ENCODE measurements at places on chromosomes 16 and 17.

DNA sequence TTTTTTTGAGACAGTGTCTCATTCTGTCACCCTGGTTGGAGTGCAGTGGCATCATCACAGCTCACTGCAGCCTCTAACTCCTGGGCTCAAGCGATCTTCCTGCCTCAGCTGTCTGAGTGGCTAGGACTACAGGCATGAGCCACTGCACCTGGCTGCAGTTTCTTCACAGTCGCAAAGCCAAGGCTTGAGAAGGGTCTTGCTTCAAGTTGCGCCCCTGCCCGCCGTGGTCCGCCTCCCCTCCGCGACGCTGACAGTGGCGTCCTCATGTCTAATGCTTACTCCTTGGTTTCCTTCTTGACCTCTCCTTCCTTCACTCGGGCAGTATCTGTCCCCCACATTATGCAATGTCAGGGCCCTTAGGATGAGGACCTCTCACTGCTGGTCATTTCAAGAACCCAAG is 112.7 kb downstream of the ADCY9 start:
- no peak for DNase-seq

GRCh38 chr17:69506489-69506888 is 92.0 kb downstream of the MAP2K6 start:
- DNase-seq: no peak

- DNase-seq: no peak
These were observed 123.6 kb downstream of the MRTFB start for GRCh38 chr16:14194721-14195120.

DNA sequence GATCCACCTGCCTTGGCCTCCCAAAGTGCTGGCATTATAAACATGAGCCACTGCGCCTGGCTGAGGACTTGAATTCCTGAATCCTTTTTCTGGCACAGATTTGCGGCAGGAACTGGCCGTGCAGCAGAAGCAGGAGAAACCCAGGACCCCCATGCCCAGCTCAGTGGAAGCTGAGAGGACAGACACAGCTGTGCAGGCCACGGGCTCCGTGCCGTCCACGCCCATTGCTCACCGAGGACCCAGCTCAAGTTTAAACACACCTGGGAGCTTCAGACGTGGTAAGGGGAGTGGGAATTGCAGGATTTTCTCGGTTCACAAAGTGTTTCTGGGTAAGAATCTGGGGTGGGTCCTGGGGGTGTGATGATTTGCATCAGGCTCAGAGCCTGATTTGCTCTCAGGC is 41.0 kb downstream of the NDE1 start:
- no peak for DNase-seq

GRCh38 chr16:31453255-31454204 is 5.8 kb upstream of the ARMC5 start:
- no peak for DNase-seq

- no peak for DNase-seq
These were observed 48.3 kb downstream of the C17orf67 start for GRCh38 chr17:56785405-56785804.

DNA sequence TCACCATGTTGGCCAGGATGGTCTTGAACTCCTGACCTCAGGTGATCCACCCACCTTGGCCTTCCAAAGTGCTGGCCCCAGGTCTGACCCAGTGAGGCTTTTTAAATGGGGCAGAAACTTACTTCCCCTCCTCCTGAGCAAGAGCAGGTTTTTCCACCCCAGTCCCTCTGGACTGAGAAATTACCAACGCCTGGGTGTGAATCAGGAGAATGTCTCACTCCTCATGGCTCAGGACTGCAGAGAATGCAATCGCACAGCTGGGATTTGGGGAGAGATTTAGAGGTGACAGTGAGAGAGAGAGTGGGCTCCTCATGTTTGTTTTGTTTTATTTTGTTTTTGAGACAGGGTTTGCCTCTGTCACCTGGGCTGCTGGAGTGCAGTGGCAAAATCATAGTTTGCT is 203.6 kb downstream of the RAB11FIP4 start:
- DNase-seq: no peak

DNA sequence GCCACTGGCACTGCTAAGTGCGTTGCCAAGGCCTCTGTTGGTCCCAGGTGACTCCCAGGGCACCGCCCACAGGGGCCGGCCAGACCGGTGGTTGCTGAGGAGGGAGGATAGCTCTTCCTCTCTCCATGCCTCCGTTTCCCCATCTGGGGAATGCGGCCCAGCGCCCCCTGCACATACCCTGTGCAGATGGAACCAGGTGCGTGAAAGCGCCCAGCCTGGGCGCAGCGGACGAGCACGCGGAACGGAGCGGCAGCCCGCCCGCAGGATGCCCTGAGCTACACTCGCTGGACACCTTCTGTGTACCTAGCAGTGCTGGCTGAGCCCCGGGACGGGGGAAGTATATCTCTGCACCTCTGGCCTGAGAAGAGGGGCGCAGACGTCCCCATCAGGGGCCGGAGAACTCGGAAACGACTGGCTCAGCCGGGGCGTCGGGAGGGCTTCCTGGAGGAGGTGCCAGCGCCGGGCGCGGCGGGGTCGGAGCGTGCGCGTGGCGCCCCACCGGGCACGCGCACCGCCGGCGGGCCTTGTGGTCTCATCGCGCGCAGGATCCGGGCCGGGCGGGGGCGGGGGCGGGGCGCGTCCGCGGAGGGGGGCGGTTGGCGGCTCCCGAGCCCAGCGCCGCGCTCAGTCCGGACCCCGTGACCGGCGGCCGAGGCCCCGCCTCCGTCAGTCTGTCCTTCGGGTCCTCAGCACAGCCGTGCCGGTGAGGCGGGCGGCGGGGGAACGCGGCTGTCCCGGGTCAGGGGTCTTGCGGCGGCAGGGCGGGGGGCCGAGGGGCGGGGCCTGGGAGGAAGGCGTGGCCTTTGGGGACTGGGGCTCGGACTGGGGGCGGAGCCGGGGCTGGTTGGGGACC is at the start of the genes CCDC78 and HAGHL:
Gene CCDC78, minus strand, starts transcription at position 6 of the 853 bp plus-strand sequence. CDS start 76 bp downstream, outside the sequence.
Gene HAGHL, plus strand, starts transcription at position 669 of the 853 bp plus-strand sequence. CDS start 404 bp downstream, outside the sequence.
- DNase-seq: peak; percentile 65

- DNase-seq: no peak
These were observed 12.7 kb upstream of the ZG16 start for GRCh38 chr16:29765167-29766032.

DNA sequence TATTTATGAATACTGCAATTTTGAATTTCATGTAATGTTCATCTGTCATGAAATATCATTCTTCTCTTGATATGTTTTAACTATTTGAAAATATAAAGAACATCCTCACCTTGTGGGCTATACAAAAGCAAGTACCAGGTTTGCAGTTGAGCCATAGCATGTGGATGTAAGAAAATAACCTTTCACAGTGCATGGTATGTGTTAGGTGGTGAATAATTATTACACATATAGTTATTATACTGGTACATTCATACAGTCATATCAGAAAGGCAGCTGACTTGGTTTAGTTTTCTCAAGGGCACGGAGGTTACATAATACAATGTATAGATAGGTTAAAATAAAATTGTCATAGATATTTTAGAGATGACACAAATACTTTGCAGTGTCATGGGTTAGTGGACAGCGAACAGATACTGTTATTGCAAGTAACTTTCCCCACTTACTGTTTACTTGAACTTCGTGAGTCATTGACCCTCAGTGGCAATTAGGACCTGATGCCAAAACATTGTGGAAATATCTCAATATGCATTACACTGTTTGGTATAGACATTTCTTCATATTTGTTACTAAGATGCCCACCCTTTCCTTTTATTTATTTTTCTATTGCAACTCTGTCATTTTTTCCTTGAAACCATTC is 445.4 kb upstream of the GOT2 start:
- DNase-seq: no peak

- DNase-seq: no peak
These were observed 33.3 kb upstream of the USP43 start for GRCh38 chr17:9612006-9612405.

DNA sequence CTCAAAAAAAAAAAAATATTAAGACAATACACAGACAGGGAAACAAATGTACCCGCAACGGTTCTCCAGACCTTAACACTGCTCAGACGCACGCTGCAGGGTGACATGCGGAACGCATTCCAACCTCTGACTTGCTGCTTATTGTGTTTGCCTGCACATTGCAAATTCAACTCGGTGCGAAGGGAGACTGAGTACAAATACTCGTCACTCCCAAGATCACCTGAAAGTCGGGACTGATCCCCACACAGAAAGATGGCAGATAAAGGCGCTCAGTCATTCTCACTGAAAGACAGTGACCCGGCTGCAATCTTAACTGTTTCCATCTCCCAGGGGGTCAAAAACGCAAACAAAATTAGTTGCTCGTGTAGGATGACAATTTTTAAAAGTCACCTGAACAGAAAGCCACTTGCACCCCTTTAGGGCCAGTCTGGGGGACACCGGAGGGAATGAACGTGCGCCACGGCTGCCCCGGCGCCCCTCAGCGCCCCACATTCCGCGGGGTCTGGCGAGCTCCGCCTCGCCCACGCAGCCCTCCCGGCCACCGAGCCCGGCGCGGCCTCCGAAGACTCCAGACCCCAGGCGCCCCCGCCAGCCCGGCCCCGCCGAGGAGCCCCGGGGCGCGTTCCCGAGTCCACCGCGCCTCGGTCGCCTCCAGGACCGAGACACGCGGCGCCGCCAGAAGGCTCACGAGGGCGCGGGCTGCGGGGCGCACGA is 589 bp downstream of the CLCN7 start:
- no peak for DNase-seq

DNA sequence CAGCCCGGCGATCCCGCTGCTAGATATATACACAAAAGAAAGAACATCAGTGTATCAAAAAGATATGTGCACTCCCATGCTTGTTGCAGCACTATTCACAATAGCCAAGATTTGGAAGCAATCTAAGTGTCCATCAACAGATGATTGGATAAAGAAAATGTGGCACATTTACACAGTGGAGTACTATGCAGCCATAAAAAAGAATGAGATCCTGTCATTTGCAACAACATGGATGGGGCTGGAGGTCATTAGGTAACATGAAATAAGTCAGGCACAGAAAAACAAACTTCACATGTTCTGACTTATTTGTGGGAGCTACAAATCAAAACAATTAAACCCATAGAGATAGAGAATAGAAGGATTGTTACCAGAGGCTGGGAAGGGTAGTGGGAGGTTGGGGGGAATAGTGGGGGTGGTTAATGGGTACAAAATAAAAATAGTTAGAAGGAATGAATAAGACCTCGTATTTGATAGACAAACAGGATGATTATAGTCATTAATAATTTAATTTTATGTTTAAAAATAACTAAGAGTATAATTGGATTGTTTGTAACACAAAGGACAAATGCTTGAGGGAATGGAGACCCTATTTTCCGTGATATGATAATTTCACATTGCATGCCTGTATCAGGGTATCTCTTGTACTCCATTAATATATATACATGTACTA is 176.7 kb upstream of the NOG start:
- DNase-seq: no peak

- DNase-seq: no peak
These were observed 26.4 kb upstream of the SPNS2 start for GRCh38 chr17:4472286-4472685.

- DNase-seq: no peak
These were observed 88.2 kb upstream of the FA2H start for GRCh38 chr16:74862743-74863244.

DNA sequence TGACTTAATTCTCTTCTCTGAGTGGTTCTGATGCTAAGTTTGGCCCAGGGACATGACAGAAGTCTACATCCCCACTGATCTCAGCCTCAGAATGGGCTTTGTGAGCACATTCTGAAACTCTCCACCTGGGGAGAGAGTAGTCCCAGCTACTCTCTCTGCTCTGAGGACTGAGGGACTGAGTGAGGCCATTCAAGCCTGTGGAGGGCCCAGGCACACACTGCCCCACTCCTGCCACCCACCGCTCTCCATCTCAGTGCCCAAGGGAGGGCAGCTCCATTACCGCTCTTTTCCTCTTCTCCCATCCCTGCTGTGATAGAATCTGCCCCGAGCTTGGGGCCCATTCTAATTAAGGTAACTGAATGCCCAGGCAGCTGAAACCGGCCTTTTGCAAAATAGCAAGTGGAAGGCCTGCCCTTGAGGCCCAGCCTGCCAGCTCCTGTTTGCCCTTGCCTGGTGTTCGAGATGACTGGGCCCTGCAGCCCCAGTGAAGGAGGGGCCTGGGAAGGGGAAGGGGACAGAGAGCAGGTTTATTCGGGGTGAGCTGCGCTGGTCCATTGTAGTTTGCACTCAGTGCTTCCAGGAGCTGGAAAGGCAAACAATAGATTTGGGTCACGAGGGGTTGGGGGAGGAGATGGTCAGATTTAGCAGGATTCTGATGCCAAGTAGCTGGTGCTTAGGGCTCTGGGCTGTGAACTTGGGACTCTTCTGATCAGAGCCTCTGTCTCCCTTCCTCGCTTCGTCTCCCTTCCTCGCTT is 76.2 kb downstream of the RAB11FIP4 start:
- DNase-seq: no peak

GRCh38 chr17:71765437-71765836 is 355.4 kb upstream of the SOX9 start:
- DNase-seq: no peak

- no peak for DNase-seq
These were observed 1.1 kb downstream of the KDM8 start for GRCh38 chr16:27204312-27204915.

GRCh38 chr17:68973098-68973846 is 18.1 kb upstream of the ABCA8 start:
- no peak for DNase-seq

- DNase-seq: no peak
These were observed 108.8 kb upstream of the CORO6 start for GRCh38 chr17:29731589-29731929.

GRCh38 chr16:72442385-72443158 is 270.6 kb upstream of the PMFBP1 start:
- DNase-seq: no peak

DNA sequence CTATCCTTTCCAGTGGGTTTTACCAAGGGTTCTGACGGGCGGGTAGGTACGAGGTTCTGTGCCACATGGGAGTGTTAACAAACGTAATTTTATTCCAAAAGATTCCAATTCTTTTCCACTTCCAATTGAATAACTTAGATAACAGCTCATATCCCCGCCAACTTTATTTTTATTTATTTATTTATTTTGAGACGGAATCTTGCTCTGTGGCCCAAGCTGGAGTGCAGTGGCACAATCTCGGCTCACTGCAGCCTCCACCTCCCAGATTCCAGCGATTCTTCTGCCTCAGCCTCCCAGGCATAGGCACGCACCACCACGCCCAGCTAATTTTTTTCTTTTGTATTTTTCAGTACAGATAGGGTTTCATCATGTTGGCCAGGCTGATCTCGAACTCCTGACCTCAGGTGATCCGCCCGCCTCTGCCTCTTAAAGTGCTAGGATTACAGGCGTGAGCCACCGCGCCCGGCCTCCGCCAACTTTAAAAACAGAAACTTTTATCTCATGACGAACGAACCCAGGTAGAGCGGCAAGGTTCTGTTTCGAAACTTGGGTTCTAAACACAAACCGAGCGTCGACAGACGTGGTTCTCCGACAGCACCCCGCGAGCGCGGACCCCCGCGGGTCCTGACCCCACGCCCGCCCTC is 613 bp downstream of the ECI1 start:
- DNase-seq: peak; percentile 60

GRCh38 chr17:77291591-77292386 is 151.0 kb downstream of the SEC14L1 start:
- no peak for DNase-seq

- no peak for DNase-seq
These were observed 16.5 kb downstream of the CNTNAP1 start for GRCh38 chr17:42698736-42699414.

- DNase-seq: no peak
These were observed 390.4 kb downstream of the SOX9 start for GRCh38 chr17:72511242-72511641.
